Midbrain (tissue), 1 donor: ENCODE measurements at places on chromosomes 2 and 18.

GRCh38 chr2:168327328-168327727 is 79.9 kb upstream of the STK39 start:
- DNase-seq, result no peak

DNA sequence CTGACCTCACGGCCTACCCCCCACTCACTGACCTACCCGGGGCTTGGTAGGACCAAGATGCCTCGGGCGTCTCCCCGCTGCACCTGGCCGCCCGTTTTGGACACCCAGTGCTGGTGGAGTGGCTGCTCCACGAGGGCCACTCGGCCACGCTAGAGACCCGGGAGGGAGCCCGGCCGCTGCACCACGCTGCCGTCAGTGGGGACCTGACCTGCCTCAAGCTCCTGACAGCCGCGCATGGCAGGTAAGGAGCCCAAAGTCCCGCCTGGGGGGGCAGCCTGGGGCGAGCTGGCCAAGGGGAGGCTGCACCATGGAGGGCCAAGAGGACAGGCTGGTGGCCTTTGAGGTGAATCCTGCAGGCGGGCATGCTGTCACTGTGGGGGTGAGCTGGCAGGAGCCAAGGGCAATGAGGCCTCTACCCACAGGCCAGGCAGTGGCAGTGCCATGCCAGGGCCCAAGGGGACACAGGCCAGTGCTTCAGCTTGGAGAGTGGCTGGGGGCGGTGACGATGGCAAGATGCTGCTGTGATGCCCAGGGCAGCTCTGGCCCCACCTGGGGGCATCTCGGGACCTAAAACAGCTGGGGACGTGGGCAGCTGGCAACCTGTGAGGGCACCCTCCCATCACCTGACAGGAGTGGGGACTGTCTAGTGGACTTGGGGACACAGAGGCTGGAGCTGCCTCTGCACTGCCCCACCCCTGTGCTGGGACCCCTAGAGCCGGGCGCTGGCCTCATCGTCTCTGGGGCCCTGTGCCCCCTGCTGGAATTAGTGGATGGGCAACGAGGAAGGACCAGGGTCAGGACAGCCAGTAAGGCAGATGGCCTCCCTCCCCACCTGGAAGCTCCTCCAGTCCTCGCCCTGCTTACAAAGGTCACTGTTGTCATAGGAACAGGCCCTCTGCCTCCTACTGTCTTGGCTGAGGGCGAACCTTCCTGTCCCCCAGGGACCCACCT is 2.0 kb downstream of the ESPNL start:
- no peak for DNase-seq

DNA sequence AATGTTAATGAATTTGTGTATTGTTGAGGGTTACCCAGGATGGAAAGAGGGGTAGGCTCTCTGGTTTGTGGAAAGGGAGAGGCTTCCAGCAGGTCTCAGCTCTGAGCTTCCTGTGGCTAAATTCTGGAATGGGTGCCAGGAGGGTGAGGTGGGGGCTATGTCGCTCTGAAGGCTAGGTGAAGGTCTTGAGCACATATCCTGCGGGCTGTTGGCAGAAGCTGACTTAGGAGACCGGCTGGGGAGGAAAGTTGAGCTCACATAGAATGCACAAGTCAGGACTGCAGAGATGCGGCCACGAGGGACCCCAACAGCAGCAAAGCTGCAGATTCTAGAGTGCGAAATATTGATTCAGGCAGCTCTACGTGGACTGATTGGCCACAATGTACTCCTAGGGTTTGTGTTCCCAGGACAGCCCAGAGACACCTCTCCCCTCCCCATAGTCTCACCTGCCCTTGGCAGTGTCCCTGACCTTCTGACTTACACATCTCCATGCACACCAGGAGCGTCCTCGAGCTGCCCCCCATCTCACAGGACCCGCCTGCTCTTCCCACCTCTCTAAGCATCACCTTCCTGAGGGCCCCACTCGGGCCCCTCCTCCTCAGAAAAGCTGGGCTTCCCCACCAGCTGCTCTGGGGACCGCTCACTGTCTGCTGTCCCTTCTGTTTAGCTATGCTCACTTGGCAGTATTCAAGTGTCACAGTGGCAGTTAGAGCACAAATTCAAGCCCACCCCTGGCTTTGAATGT is 72.6 kb downstream of the ALK start:
- no peak for DNase-seq

DNA sequence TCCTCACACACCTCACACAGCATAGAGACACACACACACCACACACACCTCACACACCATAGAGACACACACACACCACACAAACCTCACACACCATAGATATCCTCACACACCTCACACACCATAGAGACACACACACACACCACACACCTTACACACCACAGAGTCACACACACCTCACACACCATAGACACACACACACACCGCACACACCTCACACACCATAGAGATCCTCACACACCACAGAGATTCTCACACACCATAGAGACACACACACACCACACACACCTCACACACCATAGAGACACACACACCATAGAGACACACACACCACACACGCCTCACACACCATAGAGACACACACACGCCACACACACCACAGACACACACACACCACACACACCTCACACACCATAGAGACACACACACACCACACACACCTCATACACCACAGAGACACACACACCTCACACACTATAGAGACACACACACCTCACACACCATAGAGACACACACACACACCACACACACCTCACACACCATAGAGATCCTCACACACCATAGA is 270.6 kb downstream of the CYRIA start:
- DNase-seq, result no peak

- peak; percentile 92 for DNase-seq
Measured at GRCh38 chr18:76398896-76399612, 96.0 kb downstream of the ZNF516 start.

GRCh38 chr2:17892770-17893534 is 14.5 kb downstream of the KCNS3 start:
- DNase-seq, result no peak

DNA sequence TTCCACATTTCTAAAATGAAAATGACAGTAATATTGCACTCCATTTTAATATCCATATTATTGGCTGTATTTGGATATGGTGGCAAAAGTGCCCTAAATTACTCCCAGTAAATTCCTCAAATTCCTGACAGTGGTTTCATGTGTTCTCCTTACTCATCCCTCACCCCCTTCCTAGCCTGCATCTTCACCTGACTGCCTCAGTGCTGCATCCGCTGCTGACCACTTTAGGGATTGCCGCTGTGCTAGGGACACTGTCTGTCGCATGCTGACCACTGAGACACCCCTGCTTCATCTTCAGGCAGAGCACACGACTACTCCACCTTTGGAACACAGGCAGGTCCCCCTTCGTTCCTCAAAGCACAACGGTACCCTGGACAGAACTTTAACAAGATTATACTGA is 32.6 kb downstream of the DSEL start:
- DNase-seq, result no peak

GRCh38 chr2:60836491-60836890 is 44.9 kb upstream of the REL start:
- no peak for DNase-seq

DNA sequence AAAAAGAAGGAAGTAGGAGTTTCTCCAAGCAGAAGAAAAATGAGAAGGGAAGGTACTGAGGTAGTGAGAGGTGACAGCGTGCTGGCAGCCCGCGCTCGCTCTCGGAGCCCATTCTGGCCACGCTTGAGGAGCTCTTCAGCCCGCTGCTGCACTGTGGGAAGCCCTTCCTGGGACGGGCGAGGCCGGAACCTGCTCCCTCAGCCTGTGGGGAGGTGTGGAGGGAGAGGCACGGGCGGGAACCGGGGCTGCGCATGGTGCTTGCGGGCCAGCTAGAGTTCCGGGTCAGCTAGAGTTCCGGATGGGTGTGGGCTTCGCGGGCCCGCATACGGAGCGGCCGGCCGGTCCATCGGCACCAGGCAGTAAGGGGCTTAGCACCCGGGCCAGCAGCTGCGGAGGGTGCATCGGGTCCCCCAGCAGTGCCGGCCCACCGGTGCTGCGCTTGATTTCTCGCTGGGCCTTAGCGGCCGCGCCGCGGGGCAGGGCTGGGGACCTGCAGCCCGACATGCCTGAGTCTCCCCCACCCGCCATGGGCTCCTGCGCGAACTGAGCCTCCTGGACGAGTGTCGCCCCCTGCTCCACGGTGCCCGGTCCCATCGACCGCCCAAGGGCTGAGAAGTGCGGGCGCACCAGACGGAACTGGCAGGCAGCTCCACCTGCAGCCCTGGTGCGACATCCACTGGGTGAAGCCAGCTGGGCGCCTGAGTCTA is 11.1 kb upstream of the CYS1 start:
- no peak for DNase-seq

DNA sequence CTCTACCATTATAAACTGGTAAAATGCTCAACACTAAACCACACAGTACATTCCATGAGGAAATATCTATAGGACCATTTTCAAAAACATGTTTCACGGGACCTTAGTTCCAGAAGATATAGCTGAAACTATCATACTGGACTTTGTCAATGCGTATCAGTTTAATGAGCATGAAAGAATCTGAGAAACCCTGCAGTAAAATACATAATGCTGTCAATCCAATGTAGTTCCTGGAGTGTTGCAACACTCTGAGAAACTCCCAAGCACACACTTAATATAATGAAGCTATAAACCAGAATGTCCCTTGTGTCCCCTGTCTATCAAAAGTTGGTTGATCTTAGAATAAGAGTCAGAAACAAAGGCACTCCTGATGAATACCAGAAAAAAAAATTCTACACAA is 16.2 kb downstream of the IWS1 start:
- DNase-seq, result no peak

DNA sequence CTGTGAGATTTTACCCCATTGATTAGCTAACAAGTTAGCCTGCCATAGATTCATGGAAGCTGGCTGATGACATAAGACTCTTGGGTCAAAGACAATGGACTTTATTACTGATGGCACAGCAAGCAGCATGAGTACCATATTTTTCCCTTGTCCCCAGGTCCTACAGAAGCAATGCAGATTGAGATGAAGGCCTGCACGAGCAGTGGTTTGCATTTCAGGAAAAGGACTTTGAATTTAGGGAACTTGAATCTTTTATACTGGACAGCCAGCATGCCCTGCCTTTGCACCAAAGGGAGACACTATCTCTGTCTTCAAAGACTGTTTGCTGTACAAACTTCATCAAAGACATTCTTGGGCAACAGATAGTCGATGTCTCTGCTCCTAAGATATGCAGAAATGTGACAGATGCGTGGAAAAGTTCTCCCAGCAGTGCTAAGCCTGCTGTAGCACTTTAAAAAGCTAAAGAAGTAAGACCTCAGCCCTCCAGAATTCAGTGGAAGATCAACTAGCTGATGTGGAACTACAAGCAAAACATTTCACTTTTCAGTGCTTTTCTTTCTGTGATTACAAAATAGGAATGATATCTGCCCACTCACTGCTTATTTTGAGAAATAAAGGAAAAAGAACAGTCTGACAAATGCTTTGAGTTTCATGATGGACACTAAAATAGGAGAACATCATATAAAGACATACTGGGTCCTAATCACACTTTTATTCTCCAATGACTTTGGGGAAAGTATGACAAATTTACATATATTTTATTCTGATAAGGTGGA is 44.4 kb upstream of the TANK start:
- DNase-seq, result no peak

GRCh38 chr2:237429753-237430152 is 15.8 kb upstream of the COL6A3 start:
- DNase-seq, result no peak

GRCh38 chr2:231769170-231770136 is 11.6 kb downstream of the PDE6D start:
- DNase-seq, result no peak

DNA sequence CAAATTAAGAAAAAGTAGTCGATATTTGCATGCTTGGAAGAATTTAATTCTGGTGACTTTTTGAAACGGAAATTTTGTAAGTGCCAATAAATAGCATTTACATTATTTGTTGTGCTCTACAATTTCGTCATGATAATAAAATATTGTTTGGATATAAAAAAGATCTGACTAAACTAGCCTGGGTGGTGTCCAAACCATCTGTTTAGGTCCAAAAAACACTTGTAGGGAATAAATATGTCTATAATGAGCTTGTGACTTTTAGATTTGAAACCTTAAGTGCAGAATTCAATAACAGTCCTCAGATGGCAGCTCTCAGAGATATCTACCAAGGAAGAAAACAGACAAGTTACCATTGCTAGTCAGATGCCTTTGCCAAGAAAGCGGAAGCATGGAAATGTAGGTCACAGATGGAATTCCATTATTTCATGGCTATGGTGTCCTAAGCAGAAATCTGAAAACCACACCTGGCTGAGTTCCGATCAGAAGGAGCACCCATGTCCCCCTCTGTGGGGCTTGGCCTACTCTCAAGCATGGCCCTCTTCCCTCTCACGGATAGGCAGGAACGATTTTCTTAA is 731.1 kb downstream of the RNF144A start:
- DNase-seq, result no peak

DNA sequence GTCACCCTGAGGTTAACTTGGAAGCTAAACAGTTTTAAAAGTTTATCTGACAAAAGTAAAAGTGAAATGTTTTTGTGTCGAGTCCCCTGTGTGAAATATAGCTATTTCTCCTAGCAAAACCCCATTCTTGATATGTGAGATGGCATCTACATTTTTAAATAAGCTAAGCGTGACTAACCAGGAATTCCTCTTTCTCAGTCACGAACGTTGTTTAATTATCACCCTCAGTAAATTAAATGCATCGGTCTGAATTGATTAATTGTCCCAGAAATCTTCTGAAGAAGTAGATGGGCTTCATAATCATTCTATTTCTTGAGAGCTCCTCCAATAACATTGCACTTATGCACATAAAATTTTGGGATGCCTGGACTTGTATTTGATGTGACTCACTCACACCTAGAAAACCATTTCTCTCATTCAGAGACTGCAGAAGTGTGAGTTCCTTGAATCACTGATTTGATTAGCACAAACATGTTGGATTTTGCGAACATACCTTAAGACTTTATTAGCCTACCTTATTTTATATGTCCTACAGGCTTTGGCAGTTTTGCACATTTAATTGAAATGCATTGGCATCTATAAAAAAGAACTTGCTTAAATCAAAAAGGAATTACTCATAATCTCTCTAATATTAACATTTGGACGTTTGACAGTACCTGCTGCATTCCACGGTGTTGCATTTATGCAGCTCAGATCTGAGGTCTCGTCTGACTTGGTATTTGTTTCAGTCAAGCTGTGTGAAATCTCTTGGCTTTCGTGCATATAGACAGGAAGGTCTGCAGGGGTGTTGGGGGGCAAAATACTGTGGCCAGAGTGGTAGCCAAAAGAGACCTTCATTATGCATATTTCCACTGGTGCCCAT is 475.2 kb downstream of the EPHA4 start:
- DNase-seq, result no peak

DNA sequence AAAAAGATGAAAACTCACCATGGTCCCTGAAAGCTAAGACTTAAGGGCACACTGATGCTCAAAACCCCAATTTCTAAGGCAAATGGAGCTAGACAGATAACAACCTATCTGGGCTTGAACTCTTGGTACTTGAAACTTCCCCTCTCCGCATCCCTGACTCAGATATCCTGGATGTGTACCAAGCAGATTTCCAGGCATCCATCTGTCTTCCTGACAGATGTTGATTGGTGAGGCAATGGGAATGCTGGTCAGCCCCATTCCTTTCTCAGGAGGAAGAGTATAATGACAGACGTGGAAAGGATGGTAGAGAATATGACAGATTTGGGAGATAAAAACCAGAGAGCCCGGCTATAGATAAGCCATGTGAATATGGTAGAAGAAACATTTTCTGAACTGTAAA is 69.2 kb downstream of the ADD2 start:
- DNase-seq, result no peak
